GM04503 (cell line): ENCODE measurements at places on chromosomes 2 and 18.

DNA sequence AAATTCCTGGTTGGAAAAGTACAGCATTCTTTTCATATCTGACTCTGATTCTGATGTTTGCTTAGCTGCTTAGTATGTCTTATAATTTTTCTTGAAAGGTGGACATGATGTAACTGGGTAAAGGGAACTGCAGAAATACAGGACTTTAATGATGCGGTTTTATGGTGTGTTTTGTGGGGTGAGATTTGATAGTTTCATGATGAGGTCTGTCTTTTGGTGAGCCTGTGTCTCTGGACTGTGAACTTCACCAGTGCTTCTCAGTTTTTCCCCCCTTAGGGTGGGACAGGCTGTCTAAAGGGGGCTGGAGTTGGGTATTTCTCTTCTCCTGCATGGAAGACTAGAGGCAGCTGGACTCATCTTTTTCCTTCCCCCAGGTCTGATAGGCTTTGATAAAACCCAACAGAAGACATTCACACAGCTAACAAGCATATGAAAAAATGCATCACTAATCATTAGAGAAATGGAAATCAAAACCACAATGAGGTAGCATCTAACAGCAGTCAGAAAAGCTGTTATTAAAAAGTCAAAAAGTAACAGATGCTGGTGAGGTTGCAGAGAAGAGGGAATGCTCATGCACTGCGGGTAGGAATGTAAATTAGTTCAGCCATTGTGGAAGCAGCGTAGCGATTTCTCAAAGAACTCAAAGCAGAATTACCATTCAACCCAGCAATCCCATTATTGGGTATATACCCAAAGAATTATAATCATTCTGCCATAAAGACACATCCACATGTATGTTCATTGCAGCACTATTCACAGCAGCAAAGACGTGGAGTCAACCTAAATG, 77.6 kb downstream of the EPC2 start:
- no peak for DNase-seq

- no peak for DNase-seq
These were observed 2.1 kb downstream of the NDC80 start for GRCh38 chr18:2573408-2573807.

DNA sequence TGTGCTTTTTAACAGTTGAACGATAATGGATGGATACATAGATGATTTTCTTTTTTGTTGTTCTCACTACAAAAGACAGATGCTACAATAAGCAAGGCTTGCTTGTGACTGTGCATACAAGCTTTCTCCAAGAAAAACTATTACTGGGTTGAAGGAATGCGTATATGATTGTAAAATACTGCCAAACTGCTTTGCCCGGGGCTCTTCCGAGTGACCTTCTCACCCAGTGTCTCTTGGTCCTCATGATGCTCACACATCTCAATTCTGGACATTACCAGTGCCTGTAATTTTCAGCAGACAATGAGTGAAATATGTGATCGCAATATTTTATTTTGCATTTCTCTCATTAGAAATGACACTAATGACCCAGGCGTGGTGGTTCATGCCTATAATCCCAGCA, 35.9 kb downstream of the INPP5D start:
- no peak for DNase-seq

DNA sequence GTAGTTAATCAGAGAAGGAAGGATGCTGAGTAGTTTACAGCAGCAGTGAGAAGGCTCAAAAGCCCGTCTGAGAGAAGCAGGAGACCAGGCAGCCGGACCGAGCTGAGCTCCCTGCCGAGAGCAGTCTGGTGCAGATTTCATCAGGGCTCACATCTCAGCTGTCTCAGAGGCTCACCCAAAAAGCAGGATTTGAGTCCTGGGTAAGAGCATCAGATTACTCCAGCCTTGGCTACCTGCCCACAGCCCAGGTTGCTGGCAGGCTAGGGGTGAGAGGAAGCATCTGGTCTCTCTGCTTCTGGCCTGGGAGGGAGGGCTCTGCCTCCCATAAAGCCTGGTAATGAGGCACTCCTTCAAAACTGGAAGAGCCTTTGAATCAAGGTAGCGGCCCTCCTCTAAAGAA, 140.5 kb downstream of the ST6GAL2 start:
- DNase-seq = no peak

- no peak for DNase-seq
These were observed 151.2 kb downstream of the UBE2E3 start for GRCh38 chr2:181131584-181131983.

GRCh38 chr18:76443519-76444445, 51.3 kb downstream of the ZNF516 start:
- DNase-seq = no peak

DNA sequence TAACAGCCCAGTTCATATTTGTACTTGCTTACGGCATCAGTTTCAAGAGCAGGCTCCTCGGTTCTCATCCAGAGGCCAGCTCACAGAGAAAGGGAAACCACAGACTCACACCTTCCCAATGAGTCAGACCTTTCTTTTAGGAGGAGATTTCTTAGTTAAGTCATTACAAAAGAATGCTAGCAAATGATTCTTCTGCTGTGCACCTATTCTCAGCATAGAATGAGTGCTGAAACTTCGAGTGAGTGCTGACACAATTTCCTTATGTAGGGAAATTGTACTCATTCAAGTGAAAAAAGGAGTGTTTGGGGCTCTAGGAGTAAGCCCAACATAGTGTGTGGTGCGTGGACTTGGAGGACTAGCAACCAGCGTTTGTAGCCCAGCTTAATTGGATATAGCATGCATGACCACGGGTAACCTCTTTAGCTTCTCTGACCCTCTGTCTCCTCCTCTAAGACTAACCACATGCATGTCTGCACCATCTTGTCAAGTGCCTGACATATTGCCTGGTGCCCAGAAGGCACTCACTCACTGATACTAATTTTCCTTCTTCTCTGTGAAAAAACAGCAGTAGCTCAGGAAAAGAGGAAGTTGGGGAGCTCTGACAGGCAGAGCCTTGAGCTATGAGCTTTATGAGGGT, 87.0 kb downstream of the ALPK2 start:
- peak; percentile 90 for DNase-seq

- peak; percentile 78 for DNase-seq
These were observed 206.7 kb downstream of the TCF4 start for GRCh38 chr18:55381277-55381676.

DNA sequence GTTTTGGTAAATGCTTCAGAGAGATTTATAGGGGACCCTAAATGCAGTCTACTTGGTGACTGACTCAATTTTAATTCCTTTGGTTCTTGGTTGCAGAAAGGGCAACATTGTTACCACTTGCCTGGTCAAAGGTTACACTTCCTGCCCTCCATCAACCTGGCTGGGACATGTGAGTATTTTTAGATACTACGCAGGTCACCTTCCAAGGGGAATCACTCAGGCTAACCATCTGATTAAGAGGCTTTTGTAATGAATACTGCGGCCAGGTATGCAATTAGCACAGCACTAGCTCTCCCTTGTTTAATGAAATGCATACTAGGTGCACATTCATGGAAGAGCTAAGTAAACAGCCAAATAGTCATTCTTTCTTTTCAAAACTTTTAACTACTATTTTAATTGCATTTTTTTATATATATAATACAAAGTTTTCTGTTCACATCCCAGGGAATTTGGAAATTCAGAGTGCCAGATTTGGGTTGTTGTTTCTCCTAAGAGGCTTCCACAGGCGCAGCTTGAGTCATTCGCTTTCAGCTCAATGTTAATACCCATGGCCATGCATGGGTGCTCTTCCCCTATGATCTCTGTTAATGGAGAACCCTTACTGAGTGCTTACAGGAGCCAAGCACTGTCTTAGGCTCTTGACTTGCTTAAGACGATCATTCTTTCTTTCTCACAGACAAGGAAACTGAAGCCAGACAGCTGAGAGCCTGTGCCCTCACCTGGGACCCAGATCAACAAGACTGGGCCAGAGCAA, 152.2 kb downstream of the MTX2 start:
- DNase-seq = no peak

DNA sequence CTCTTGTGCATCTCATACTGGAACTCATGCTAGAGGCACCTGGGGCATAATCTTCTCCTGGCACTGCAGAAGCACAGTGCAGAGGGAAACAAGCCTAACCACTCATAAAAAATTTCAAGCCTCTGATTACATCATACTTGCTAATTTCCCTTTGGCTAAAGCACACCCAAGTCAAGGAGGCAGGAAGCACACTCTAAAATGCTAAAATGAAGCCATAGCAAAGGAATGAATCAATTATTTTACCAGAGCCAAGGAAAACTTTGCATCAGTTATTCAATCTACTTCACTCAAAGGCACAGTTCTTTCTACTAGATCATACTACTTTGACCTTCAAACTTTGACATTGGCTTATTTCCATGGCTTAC, 79.6 kb upstream of the SPOPL start:
- DNase-seq = peak; percentile 64

DNA sequence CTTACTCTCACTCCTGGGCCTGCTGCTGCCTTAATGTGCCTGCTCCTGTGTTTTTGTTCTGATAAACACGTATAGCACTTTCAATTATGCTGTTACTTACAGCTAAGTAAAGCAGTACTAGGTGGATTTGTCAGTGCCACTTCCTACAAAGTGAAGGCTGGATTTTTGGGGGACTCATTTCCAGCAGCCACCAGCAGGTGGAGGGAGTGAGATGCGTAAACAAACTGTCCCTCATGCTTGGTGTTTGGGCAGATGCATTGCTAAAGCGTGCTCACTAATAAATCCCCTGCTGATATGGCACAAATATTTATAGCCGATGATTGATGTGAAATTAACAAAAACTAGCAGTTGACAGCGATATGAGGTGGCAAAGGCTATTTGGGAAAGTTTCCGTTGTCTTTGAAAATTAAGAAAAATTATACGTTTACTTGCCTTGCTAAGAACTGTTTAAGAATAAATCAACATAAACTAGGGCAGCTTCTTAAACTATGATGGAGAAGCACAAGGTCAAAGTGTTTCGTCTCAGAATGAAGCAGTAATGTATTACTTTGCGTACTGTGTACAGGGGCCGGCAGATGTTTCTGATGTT, 101.7 kb downstream of the AGAP1 start:
- no peak for DNase-seq

- DNase-seq = no peak
These were observed 112.1 kb downstream of the GLI2 start for GRCh38 chr2:120847700-120848321.

GRCh38 chr18:55934821-55935220, 346.8 kb upstream of the TCF4 start:
- DNase-seq = no peak

GRCh38 chr18:3603421-3604234, 153.7 kb downstream of the TGIF1 start:
- peak; percentile 93 for DNase-seq

GRCh38 chr2:221228214-221228769, 343.8 kb downstream of the EPHA4 start:
- no peak for DNase-seq

DNA sequence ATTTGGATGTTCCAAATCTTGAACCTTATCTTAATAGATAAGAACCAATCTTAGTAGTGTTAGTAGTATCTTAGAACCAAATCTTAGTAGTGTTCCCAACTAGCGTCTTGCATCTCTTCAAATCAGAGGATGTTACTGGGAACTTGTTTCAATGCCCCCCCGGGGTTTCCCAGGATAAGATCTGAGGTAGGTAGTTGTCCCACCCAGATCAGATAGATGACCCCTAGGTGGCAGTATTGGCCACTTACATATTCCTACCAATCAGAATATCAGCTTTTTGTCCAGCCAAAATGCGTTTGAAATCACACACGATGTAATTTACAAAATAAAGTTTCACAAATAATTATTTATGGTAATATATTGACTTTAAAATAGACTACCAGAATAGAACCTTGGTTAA, 314.8 kb downstream of the MBD2 start:
- no peak for DNase-seq

DNA sequence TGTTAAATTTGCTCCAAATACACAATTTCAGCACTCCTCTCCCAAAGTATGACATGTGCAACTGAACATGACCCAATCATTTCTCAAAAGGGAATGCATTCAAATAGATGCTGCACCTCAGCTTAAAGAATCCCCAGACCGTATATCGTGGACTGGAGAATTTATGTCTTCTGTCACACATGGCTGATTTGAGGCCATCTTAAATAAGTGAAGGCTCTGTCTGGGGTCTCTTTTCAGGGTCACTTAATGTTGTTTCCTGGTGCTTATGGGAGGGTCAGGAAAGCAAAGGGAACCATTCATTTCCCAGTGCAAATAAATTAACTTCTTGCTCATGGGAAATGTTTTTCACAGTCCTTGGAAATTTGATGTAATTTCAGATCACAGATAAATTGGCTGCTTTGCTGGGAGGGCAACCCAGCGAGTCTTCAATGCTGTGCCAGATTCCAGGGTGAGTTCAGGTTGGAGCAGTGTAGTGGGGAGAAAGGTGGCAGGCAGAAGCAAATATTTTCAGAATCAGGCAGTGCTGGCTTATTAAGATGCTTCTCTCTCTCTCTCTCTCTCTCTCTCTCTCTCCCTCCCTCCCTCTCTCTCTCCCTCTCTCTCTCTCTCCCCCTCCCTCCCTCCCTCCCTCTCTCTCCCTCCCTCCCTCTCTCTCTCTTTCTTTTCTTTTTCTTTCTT, 34.3 kb downstream of the GATA6 start:
- DNase-seq = no peak

DNA sequence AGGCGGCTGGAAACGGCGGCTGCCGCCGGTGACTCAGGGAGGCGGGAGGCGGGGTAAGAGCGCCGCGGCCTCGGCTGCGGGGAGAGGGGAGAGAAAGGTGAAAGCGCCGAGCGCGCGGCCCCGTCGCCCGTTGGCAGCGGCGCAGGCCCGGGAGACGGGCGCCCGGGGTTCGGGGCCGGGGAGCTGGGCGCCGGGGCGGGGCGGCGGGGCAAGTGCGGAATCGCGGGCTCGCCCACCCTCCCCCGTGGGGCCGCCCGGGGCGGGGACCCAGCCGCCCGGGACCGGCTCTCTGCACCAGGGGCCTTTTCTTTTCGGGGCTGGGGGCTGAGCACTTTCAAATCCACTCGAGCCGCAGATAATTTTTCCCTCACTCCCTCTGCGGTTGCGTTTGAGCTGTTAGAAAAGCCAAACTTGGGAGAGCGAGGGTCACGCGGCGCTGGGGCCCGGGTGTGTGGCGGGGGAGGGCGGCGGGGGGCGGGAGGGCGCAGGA, 266 bp downstream of the KDM3A start:
- DNase-seq = no peak

DNA sequence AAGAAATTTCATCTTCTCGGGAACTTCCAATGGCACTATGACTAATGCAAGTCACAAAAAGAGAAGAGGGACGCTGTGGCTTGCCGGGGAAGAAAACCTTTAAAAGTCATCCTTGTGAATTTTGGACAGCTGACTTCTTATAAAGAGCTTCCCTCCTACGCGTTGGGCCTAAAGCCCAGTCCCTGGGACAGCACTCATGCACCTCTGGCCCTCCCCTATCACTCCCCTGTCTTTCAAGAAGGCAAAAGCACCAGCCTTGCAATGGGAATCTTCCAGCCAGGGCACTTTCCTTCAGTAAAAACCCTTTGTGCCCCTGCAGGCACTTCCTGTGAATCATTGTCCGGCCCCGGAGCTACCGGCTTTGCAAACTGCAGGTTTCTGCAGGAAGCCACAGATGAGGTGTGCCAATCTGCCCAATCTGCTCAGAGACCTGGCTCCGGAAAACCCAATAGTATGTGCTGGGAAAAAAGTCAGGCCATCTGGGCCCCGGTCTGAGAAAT, 7.1 kb downstream of the MREG start:
- no peak for DNase-seq
